Activated CD4-positive, alpha-beta T cell treated with anti-CD3 and anti-CD28 coated beads, Interleukin-2, amount 50 U/mL, for 24 hours (primary cell): ENCODE measurements at places on chromosomes 12 and 14.
A peak's percentile ranks its signal among the peaks of the same experiment; 100 is the strongest.

DNA sequence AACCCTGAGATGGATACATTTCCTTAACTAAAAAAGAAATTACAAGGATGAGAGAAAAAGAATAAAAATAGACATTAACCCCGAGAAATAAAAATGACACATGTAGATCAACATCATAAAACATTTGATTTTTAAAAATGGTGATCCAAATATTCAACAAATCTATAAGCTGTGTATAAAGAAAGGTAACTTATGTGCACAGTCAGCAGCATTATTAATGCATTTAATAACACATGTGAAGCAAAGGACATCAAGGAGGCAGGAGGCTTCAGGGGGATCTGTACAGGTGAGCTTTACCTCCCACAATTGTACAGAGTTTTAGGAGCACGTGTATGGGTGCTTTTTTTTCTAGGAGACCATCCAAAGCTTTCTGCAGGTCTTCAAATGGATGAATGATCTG, 76.1 kb downstream of the MED13L start:
- no peak for DNase-seq

GRCh38 chr12:26271889-26272492, 76.6 kb downstream of the SSPN start:
- DNase-seq: no peak

DNA sequence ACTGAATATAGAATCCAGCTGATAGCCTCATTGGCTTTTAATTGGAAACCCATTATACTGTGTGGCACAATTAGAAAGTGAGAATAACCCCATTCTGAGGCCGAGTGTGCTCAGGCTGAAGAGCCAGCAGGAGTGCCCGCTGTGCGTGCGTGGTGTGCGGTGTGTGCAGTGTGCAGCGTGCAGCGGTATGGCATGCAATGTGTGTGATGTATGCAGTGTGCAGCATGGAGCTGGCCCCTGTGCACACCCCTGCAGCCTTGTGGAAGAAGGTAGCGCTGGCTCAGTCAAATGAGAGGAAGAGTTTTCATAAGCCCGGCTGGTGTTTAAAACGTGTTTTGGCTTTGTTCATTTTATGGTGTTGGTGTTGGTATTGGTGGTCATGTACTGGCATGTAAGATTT, 22.9 kb downstream of the CKB start:
- DNase-seq: no peak

GRCh38 chr12:116131176-116131575, 146.3 kb downstream of the MED13L start:
- no peak for DNase-seq

DNA sequence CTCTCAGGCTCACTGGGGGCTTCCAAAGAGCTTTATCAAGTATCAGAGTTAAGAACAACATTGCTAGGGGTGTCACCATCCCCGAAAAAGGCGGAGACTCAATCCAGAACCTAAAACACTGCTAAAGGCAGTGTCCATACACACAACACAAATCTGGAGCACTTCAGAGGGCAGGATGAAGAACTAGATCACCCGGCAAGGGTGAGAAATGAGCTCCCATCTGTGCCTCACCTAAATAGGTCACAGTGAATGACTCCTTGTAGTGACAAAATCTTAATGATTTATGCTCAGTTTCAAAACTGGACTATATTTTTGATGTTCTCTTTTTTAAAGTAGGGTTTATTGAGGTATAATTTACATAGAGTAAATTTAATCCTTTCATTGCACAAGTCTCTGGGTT, 25.6 kb downstream of the NIN start:
- no peak for DNase-seq

DNA sequence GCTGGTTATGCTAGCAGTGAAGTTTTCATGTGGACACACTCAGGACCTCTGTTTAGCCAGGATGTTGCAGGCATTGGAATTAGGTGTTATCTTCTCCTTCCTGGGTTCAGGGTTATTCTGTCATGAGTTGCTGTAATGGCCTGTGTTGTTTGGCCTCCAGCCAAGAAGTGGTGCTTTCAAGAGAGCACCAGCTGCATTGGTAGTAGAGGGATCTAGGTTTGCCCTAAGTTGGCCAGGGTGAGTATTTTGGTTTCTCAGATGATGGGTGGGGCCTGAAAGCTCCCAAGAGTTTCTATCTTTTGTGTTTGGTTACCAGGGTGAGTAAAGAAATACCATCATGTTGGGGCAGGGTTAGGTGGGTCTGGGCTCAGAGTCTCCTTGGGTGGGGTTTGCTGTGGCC, 2.7 kb upstream of the GZMH start:
- no peak for DNase-seq

DNA sequence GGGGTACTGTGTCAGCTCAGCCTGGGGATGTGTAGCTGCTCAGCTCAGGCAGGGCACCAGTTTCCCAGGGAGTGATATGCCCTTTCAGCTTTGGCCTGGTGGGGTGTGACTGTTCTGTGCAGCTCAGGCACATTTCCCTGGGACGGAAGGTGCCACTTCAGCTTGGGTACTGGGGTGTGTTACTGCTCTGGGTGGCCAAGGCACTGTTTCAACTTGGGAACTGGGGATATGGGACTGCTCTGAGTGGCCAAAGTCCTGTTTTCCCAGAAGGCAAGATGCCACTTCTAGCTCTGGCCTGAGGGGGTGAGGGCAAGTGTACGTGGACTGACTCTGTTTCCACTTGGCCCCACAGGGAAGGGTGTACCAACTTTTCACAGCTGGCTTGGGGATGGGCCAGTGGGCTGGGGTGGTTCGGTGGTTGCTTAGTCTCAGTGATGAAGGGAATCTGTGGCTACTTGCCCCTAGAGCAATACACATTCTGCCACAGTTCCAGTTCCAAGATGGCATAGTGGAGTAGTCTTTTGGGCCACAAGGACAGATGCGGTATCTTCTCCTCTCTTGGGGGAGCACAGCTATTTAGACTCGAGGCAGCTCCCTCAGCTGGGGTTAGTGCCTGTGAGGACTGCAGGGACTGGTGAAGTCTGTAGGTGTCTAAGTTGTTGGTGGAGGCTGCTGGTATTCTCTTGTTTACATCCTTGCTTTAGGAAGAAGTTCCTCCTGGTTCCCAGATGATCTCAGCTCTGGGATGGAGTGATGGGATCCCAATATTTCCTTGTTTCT, 26.4 kb downstream of the TBC1D15 start:
- DNase-seq: no peak

GRCh38 chr12:45587877-45588533, 141.5 kb upstream of the ARID2 start:
- DNase-seq: no peak

- no peak for DNase-seq
These were observed 57.7 kb downstream of the GALC start for GRCh38 chr14:87935081-87935828.

- no peak for DNase-seq
These were observed 34.0 kb downstream of the ERO1A start for GRCh38 chr14:52661314-52661713.

DNA sequence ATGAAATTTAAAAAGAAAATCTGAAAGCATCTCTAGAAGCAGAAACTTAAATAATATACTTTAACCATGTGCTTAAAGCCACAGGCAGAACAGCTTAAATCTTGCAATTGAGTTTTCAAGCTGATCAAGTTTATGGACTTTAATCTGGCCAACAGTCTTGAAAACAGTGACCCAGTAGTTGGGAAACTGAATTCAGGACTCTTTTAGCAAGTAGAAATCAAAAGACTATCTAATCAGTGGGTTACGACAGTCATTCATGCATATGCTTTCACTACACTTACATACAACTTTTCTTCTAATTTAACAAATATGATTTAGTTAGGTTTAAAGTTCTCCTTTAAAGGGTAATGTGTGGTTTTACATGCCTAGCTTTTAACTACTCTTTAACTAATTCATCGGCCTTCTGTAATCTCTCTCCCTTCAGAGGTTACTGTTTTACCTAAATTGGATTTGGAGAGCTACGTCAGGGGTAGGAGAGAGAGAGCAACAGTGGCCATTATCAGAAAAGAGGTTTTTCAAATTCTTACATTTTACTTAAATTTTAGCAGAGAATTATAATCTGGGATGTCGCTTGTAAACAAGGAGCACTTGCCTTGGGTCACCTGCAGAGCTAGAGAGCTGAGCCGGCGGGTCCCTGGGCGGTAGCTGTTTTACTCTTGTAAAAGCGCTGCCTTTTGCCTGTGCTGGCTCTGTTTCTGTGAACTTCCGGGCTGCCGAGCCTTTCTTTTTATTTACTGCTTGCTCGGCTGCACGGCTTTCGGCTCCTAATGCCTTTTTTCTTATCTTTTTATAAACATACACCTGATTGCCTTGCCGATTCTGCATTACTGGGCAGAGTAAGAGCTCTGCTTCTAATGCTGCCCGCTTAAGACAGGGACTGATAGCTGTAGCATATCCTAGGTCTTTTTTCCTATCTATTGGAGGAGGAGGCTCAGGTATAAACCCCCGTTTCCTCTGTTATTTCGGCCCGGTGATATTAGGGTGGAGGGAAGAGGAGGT, 17.4 kb upstream of the LYZ start:
- DNase-seq: peak; percentile 36

- DNase-seq: no peak
These were observed 60.8 kb upstream of the CLMN start for GRCh38 chr14:95380350-95381042.

DNA sequence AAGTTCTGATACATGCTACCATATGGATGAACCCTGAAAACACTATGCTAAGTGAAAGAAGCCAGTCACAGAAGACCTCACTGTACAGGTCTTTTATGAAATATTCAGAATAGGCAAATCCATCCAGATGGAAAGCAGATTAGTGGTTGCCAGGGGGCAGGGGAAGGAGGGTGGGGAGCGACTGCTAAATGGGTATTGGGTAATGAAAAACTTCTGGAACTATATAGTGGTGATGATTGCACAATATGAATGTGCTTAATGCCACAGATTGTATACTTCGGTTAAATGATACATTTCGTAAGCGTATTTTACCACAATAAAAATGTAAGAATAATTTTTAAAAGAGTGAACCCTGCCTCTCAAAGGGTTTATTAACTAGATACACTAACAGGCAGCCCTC, 11.8 kb upstream of the KSR2 start:
- DNase-seq: no peak

DNA sequence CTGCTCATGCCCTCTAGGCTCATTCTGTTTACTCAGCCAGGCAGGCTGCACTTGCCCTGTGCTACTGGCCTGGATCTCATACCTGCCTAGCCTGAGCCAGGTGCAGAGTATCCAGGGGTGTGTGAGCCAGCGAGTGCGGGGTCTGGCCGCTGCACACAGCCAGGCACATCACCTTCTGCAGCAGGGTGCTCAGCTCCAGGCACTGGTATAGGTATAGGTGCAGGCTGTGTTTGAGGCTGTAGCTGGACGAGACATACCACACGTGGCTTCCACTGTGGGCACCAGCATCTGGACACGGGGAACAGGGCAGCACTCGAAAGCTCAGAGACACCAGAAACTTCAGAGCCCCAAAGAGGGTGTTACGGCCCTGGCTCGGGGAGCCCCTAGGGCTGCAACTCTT, 424.2 kb downstream of the RERGL start:
- no peak for DNase-seq

DNA sequence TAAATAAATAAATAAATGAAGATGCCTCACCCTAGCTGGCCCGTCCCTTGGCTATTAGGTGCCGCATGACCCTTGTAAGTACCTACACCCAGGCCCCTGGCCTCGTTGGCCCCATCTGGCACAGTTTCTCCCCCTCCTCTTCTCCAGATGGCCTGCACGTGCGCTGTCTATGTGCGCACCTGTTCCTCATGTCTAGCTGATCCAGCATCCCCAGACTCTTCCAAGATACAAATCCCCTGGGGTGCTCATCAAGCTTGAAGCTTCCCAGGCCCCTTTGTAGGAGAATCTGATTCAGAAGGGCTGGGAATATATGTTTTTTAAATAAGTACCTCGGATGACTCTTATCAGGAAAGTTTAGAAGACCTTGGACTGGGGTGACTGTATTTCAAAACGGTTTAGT, 133.3 kb downstream of the CHST11 start:
- DNase-seq: no peak

DNA sequence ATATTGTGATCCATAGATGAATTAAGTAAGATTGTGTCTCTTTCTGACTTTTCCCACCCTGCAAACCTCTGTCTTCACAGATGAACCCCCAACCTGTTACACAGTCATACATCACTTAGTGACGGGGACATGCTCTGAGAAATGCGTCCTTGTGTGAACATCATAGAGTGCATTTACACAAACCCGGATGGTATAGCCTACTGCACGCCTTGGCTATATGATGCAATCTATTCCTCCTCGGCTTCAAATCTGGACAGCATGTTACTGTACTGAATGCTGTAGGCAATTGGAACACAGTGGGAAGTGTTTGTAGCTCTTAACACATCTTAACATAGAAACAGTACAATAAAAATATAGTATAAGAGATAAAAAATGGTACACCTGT, 7.4 kb upstream of the TESPA1 start:
- no peak for DNase-seq

GRCh38 chr14:37655418-37655817, 60.0 kb downstream of the TTC6 start:
- DNase-seq: no peak

DNA sequence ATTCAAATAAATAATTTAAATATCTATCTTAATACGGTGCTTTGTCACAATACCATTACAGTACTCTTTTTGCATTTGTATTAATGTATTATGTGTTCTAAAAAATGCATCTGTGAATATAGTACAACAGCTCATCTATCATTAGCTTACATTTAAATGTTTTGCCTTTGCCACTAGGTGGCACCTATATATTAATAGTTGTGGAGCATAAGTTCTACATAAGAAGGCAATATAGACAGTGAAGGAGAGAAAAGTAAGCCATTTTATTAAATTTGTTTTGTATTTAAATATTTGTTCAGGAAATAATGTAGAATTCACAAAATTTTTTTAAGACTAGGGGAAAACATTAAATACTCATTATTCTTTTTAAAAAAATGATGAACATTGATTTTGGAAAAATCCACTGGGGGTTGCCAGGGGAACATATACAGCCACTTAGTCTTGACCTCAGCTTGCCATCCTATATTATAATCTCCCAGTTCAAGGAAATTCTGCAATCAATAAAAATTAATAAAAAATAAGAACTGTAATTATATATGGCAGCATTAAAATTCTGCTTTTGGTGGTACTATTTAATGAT, 9.8 kb downstream of the CCER1 start:
- DNase-seq: no peak

- DNase-seq: no peak
These were observed 4.1 kb upstream of the SLC7A7 start for GRCh38 chr14:22819151-22819988.

GRCh38 chr12:128872303-128872702, 19.0 kb downstream of the GLT1D1 start:
- no peak for DNase-seq
